Activated naive CD4-positive, alpha-beta T cell treated with anti-CD3 and anti-CD28 coated beads for 36 hours (primary cell): ENCODE measurements at places on chromosomes 1 and 21. TPM values are rescaled to one million over a fixed set of nuclear protein-coding genes. Genes with fewer than 3 reads are reported as not detected.
A peak's percentile ranks its signal among the peaks of the same experiment; 100 is the strongest.

GRCh38 chr1:74673351-74674111, at the start of gene ERICH3:
TSS of gene ERICH3 (minus strand) at chr1:74673792. CDS start at chr1:74673519, 273 bp downstream.
- no peak for DNase-seq

DNA sequence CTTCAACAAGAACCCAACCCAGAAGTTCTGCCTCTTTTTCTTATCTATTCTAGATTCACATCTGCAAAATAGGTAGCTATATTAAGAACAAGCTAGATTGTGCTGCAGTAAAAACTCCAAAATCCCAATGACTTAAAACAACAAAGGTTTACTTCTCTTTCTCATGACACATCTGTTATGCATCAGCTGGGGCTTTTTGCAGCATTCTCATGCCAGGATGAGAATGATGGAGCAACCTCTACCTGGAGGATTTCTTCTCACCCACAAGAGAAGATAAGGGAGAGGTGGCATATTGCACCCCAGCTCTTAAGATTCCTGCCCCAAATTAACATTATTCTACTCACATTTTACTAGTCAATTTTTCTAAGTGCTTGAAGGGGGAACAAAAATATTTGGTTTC, 152.3 kb upstream of the SPAG17 start:
- no peak for DNase-seq

- DNase-seq: no peak
Measured at GRCh38 chr1:183891158-183891856, 86.4 kb downstream of the RGL1 start.

DNA sequence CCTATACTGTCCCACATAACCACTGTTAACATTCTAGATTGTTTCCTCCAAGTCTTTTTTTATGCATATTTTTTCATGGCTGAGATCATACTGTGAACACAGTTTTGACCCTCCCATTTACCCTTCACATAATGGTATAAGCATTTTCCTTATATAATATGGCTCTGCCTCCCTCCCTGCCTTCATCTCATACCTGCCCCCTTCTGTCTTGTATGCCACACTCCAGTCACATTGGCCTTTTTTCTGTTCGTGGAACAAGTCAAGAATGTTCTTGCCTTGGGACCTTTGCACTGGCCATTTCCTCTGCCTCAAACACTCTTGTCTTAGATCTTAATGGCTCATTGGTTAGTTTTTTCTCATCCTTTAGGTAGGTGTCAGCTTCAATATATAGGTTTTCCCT, 24.3 kb upstream of the ELAVL4 start:
- no peak for DNase-seq

DNA sequence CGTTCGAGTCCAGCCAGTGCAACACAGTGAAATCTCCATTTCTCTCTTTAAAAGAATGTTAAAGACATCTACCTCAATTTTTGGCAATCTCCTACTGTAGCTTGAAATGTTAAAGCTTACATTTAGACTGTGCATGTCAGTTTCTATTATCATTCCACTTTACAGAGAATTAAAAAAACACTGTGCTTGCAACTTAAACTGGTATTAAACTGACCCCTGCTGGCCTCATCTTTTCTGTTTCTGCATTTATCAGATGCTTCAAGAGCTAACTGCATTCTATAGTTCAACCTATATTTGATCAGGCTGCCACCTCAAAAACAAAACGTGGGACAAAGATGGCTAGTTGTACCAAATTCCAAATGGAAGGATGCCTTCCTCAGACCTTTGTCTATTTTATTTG, 226.5 kb downstream of the SMYD3 start:
- peak; percentile 7 for DNase-seq

GRCh38 chr1:224116131-224116530, 2.2 kb downstream of the FBXO28 start:
- no peak for DNase-seq

GRCh38 chr1:110220324-110220723, 10.2 kb downstream of the KCNC4 start:
- DNase-seq: no peak

- no peak for DNase-seq
Measured at GRCh38 chr1:184905601-184906322, 68.5 kb downstream of the NIBAN1 start.

Gene PLA2G4A
- total RNA-seq: 0.12 TPM
